ENCODE measurements at places on chromosomes 7 and 10.

GRCh38 chr10:26318672-26319071 lies 102.1 kb downstream of the GAD2 start:
- no peak for DNase-seq

DNA sequence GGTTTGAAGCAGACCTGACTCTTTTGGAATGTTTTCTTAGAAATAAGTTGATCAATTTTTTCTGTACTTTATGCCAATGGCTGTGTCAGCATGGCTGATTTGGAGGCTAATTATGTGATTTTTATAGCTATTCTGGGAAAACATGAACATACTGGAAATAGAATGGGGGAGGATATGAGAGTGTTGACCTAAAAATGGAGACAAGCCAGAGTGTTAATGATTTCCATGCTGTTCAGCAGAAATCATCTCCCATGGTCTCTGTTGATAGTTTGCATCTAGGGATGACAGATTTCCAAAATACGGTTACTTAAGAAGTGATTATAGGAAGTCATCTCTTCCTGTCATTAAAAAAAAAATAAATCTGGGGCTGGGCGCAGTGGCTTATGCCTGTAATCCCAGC lies 32.7 kb upstream of the DMTF1 start:
- DNase-seq: no peak

GRCh38 chr7:12731214-12731656 lies 43.8 kb downstream of the ARL4A start:
- peak; percentile 1 for DNase-seq

GRCh38 chr10:12741360-12741804 lies 260.1 kb downstream of the CCDC3 start:
- DNase-seq: no peak

GRCh38 chr10:3761021-3761686 lies 23.9 kb downstream of the KLF6 start:
- no peak for DNase-seq

DNA sequence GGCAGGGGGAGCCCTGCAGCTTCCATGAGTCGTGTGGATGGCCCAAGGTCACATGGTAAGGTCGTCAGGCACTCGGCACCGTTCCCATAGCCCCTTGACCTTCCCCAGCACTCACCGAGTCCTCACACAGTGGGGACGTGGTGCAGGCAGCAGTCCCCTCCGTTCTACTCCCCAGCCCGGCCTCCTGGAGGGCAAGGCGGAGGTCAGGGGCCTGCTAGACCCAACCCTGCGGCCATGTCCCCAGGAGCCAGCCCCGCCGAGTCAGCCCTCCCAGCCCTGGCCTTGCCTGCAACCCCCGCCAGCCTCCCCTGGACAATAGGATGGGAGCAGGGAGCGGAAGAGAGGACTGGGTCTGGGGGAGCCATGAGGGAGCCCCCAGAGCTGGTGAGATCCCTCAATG lies 65.2 kb downstream of the ELFN1 start:
- DNase-seq: no peak

DNA sequence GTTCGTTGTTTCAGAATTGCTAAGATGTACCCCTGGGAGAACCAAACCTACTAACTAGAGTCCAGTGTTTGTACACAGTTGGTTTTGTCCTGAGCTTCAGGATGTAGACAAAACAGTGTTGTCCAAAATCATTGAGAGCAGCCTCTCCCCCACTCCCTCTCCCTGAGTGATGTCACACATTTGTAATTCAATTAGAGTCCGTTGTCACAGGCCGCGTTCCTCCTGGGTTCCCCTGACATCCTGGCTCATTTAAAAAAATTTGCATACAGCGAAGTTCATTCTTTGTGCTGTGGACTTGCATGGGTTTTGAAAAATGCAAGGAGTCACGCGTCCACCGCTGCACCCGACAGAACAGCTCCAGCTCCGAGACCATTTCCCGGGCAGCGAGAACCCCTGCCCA lies 10.3 kb downstream of the GRIFIN start:
- no peak for DNase-seq

DNA sequence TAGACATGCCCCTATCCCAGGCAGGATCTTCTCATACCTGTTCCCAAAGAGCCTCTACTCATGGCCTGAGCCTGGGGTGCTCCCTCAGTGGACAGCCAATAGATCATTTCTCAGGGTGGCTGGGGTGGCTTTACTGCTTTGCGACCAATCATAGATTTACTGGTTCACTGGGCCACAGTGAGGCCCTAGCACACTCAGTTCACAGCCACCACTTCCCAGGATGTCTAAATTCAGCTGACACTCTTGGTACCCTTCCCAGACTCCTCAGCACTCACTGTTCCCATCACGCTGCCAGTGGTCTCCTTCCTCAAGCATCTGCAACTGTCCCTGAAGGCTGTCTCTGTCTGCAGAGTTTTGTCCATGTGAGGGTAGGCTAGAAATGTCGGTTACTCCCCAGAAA lies 50.6 kb downstream of the ARHGAP22 start:
- no peak for DNase-seq

DNA sequence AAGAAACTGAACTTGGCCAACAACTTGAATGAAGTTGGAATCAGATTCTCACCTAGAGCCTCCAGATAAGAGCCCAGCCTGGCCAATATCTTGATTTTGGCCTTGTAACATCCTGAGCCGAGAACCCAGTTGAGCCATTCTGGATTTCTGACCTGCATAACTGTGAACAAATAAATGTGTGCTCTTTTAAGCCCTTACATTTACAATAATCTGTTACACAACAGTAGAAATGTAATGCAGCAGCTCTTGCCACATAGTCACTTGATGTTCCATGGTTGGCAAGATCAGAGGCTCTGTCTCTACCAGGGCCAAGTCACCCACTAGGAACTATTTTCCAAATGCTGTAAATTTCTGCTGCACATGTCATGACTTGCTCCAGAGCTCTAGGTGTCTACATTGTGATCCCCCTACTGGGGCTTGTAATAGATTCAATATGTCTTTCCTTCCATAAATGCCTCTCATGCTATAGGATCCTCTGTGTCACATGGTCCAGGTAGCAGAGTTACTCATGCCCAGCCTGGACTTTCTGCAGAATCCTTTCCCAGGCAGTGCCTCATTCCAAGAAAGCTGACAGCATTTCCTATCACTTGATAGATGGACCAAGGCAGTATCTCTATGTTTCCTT lies 11.4 kb upstream of the RBM20 start:
- DNase-seq: no peak

- DNase-seq: no peak
These were observed 249.1 kb upstream of the TMEM72 start for GRCh38 chr10:44662051-44662450.

GRCh38 chr10:5905854-5906507 lies 15.9 kb downstream of the FBH1 start:
- DNase-seq: no peak

DNA sequence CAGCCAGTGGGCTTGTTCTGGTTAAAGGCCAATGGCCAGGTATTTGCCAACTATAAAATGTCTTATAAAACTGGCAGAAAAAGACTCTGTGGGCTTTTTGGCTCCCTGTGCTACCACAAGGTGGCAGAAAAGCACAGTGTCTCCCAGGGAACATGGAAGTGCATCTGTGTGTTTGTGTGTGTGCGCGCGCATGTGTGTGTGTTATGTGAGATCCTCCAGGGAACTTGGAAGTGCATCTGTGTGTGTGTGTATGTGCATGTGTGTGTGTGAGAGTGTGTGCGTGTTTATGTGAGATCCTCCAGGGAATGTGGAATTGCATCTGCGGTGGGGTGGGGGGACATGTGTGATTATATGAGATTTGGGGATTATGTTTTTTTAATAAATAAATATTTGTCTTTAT lies 30.2 kb upstream of the ABI1 start:
- no peak for DNase-seq

DNA sequence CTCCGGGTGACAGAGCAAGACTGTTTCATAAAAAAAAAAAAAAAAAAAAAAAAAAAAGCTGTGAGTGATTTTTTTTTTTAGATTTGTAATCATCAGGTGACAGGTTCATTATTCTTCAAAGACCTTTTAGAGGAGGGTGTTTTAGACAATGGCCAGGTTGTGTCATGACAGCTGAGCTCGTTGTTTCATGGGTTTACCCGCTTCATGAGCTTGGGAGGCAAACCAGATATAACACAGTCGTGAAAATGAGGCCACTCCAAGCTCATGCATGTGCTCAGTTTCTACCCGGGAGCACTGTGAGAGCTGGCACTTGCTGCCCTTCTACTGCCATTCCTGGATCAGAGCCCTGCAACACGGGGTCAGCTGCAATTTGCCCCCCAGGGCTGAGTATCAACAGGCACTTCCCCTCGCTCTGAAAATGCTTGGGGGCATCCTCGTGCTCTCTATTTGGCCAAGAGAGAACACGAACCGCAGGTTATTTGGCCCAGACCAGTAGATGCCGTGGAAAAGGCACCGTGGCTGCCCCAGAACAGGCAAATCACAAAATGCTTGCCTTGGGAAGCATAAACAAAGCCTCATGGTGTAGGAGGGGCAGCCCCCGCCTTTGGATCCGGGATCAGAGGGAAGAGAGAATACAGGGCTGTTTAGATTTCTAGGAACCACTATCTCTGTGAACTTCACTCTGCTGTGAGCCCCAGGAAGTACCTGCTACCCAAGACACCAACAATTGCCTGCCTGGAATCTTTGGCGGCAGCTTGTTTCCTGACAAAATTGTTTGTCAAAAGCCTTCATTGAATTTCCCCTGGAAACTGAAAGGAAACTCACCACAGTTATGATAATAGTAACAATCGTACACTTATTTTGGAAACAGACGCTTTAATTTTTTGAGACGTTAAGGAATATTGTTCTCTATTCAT lies 371.0 kb downstream of the FRMD4A start:
- no peak for DNase-seq

DNA sequence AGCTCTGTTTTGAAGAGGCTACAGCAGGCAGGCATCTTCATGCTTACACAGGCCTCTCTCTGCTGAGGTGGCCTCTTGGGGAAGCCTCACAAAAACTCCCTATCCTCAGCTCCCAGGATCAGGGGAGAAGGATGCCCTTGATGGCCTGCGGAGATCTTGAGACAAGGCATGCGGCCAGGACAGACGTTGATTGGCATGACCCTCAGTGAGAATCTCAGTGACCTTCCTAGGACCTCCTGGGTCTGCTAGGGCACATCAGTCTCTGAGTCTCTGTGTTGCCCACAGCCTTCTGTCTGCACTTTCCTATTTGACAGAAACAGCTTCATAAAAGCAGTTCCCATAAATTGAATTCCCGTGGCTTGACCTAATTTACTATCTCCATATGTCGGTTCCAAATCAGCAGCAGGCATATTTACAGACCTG lies 1005.8 kb upstream of the C7orf33 start:
- no peak for DNase-seq

DNA sequence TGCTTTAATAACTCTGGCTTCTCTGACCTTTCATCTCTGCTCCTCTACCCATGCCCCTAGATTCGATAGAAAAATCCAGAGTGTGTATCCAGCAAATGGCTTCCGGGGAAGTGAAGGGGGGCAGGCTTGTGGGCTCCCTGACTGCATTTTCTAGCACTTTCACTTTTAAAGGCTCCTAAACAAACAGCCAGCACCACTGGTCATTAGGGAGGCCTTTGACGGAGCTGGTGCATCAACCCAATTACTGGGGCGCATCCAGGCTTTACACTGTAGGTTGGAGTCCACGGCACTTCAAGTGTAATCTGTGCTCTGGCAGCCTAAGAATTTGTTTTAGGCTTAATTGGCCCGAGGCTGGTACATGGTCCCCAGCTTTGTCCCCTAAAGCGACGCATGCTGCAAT lies 291.9 kb downstream of the GFRA1 start:
- DNase-seq: no peak

GRCh38 chr7:108293149-108293612 lies 163.0 kb upstream of the LAMB4 start:
- DNase-seq: no peak

DNA sequence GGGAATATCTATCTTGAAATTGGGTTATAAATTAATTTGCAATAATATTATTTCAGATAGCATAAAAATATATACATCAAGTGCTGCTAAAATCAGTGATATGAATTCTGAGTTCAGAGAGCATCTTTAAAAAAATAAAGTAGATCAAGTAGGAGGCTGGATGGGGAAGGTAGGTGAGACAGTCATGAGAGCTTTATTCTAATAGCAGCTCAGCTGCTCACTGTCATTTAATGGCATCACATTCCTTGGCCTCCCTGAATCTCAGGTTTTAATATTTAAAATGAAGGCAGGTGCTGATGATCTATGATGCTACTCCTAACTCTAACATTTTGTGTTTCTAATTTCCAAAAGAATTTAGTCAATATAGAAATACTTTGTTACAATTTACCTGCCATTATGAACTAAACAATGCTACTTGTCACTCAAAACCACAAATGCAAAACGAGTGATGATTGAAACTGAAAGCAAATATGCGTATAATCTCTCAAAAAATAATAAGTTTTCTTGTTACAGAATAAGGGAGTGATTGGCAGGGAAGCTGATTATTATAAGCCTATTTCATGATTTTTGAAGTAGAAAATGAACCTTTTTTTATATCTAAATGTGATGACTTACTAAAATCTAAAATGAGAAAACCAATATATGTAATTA lies 147.6 kb upstream of the CSTF2T start:
- no peak for DNase-seq

- DNase-seq: no peak
These were observed 2.0 kb downstream of the COPS6 start for GRCh38 chr7:100090527-100091410.

- peak; percentile 69 for DNase-seq
These were observed 9.0 kb downstream of the SPOCK2 start for GRCh38 chr10:72079356-72079755.

DNA sequence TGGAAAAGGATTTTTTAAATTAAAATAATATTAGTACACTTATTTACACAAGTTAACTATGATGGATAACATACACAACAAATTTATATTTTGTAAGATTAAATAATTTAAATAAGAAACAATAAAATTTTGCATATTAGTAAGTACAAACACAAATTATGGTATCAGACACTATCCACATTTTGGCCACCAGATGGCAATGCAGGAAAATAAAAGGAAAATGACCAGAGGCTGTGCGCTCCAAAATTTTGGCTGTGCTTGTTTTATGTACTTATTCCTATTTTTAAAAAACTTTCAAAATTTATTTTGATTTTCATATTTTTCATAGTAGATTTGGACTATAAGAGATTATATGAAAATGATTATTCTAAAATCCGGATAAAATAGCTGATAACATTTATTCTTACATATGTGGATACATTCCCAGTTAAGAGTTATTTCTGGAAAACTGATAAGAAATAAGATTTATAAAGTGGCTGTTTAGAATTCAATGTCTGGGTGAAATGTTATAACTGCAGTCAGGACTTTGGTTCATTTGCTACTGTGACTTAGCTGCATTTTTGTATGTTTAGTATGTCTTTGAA lies 274.7 kb upstream of the HGF start:
- no peak for DNase-seq

- DNase-seq: no peak
These were observed 169.8 kb upstream of the GRB10 start for GRCh38 chr7:50952544-50952943.

DNA sequence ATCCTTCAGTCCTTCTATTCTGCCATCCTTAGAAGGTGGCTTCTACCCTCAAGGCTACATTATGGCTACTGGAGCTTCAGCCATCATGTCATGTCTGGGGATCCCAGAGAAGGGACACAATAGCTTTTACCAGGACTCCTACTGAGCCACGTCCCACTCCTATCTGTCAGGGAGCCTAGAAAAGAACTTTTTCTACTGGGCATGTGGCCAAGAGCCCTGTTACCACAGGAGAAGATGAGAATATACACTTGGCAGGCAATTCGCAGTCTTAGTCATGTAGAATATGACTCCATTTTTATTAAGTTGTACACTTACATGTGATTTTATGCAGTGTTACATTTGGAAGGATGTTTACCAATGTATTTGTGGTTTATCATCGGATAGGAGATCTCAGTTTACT lies 64.6 kb upstream of the KCNMA1 start:
- DNase-seq: no peak

- DNase-seq: no peak
These were observed 70.7 kb upstream of the AFAP1L2 start for GRCh38 chr10:114474989-114475388.

- DNase-seq: no peak
These were observed 21.4 kb downstream of the STAMBPL1 start for GRCh38 chr10:88901206-88901983.
